ENCODE measurements at places on chromosomes 4 and X.

- peak; percentile 57 for DNase-seq
Measured at GRCh38 chrX:40153345-40154249, 55.8 kb upstream of the BCOR start.

GRCh38 chr4:137393044-137393443 is 139.2 kb downstream of the PCDH18 start:
- DNase-seq = no peak

GRCh38 chr4:84495794-84496261 is 3.3 kb downstream of the NKX6-1 start:
- no peak for DNase-seq

DNA sequence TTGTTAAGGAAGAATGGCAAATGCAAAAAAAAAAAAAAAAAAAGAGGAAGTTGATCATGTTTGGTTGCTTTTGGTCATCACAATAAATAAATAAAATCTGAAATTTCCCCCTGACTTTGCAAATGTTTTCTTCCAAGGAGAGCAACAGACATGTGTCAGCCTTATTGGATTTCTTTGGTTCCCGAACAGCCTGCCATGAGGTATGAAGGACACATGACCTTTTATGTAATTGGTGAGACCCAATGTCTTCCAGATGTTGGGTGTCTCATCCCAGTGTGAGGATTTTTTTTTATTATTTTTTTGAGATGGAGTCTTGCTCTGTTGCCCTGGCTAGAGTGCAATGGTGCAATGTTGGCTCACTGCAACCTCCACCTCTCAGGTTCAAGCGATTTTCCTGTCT is 24.6 kb upstream of the CD99 start:
- no peak for DNase-seq

- no peak for DNase-seq
Measured at GRCh38 chr4:168151327-168151726, 59.0 kb downstream of the ANXA10 start.

- DNase-seq = no peak
Measured at GRCh38 chrX:69522052-69522451, 17.9 kb downstream of the NALF2 start.

- DNase-seq = no peak
Measured at GRCh38 chrX:40755291-40756249, 20.2 kb upstream of the MED14 start.
